ENCODE measurements at places on chromosomes 12 and 14.

DNA sequence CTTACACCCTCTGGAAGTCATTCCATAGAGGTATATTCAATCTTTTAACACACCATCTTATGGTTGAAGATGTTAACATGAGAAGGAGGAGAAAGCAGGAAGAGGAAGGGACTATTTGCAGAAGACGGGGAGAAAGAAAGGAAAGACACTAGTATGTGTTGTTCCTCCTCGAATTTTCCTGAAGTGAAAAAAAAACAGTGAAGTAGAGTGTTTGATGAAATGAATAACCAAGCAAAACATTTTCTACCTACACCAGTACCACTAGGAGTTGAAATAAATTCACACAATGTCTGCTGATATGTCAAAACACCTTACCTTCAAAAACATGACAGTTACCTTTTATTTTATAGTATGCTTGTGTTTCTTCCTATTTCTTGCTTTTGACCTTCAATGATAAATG, 1.4 kb upstream of the CNOT2 start:
- no peak for DNase-seq

DNA sequence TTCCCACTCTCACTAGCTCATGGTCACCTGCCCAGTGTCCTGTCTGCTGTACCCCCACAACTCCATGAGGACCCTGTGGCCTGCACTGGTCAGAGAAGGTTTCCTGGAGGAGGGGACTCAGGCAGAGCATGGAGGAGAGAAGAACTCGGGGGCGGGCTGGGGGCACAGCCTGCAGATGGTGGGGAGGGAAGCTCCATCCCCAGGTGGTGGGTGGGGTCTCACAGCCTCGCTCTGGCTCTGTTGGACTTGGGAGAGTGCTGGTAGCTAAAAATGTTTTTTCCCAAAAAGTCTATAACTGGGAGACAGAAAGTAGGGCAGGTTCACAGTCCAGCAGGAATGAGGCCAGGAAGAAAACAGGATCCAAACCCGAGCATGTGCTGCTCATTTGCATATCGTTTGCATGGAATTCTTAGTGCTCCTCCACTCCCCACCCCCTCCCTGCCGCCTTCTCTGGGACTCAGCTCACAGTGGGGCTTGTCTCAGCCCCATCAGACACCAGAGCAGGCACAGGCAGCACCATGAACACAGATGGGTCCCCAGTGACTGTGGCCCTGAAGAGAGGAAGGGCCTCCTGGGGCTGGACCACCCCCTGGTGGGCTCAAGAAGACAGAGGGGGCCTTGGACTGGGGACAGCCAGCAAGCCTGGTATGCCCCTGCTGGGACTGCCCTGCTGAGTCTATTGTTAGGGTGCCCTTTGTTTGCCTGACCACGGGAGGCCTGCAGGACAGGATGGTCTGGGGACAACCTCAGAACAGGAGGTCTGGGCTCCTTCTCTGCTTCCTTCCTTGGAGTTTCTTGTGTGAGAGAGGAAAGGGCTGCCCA, 67.0 kb upstream of the SFSWAP start:
- no peak for DNase-seq

DNA sequence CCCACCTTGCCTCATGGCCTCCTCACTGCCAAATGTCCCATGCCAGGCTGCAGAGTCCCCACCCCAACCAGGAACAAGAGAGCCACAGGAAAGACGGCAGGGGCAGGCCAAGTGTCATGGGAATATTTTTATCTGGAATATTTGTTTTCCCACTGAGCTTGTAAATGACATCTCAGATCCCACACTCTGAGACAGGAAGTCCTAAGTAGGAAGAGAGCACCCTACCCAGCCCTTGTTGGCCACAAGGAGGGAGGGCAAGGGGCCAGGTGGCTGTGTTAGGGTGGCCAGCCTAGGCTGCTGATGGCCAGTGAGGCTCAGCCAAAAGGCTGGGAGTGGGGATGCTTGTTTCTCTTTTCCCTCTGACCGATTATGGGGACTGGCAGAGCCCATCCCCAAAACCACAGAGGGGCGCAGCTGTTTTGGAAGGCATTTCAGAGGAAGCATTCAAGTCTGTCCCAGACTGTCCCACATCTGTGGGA, 7.7 kb upstream of the MEG3 start:
- no peak for DNase-seq

DNA sequence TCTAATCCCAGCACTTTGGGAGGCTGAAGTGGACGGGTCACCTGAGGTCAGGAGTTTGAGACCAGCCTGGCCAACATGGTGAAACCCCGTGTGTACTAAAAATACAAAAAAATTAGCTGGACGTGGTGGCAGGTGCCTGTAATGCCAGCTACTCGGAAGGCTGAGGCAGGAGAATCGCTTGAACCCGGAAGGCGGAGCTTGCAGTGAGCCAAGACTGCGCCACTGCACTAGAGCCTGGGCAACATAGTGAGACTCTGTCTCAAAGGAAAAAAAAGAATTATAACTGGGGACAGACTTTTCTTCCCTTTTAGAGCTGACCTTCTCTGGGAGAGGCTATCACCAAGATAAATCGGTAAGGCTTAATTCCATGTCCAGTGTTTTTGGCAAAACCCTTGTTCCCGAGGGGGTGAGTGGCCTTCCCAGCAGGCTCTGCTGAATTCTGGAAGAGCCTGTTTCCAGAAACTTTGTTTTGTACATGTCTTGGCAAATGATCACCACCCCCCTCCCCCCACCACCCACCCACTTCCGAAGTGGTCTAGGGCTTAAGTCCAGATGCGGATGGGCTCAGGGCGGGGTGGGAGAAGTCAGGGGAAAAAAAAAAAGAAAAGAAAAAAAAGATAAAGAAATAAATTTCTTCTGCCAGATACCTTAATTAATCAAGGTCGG, 32.3 kb upstream of the DEGS2 start:
- no peak for DNase-seq

- DNase-seq = no peak
Measured at GRCh38 chr12:2999265-2999841, 40.2 kb downstream of the TEAD4 start.

DNA sequence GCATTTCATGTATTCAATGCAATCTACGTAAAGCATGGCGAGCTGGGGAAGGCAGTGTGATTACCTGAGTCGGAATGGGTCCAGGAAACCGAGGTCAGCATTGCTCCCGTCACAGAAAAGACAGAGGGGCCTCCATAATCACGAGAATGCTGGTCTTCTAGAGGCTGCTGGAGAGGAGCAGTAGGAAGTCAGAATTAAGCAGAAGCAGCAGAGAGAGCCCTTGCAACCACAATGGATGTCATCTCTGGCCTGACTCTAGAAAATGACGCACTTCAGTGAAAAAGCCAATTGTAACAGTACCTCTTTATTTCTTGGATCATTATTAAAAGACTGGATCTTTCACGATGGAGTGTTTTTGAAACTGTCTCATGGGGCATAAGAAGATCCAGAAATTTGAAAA, 69.5 kb upstream of the FOXN3 start:
- DNase-seq = no peak

DNA sequence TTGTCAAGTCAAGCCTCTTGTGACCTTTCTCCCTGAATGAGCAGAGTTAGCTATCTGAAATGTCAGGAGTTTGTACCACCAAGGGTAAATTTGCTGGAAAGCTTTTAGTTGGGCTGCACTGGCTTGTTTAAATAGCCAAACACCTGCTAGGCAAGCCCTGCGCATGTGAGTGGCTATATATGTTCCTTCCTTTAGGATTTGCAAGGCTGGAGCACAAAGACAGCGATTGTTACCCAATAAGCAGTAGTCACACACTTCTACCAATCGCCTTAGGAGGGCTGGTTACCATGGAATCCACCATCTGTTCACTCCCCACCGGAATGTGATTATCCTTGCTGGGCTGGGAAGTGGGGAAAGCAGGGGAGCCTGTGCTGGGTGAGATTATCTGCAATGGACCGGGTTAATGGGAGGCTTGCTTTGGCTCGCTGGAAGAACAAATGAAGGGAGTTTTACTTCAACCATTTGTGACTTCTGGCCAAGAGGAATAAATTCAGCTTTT, 102.5 kb downstream of the FGD4 start:
- DNase-seq = peak; percentile 9

GRCh38 chr12:48000878-48001504, 3.3 kb downstream of the COL2A1 start:
- peak; percentile 54 for DNase-seq

DNA sequence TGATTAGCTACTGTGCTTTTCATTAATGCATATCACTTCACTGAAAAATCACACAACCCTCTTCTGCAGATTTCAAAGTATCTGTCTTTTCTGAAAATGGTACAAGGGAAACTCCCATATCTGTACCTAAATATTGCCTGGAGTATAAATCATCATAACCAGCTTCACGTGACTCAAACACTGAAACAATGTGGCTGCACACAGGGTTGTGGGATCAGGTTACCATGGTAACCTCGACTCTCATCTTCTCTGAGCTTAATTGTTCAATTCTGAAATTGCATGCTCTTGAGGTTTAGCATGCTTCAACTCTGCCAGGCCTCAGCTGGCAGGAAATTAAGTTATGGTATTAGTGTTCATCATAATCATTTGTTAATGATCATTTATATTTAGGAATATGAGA, 77.5 kb upstream of the CPSF6 start:
- peak; percentile 6 for DNase-seq

- no peak for DNase-seq
Measured at GRCh38 chr12:4579305-4580102, 17.5 kb downstream of the DYRK4 start.

- DNase-seq = no peak
Measured at GRCh38 chr14:91957876-91958313, 10.4 kb upstream of the FBLN5 start.

DNA sequence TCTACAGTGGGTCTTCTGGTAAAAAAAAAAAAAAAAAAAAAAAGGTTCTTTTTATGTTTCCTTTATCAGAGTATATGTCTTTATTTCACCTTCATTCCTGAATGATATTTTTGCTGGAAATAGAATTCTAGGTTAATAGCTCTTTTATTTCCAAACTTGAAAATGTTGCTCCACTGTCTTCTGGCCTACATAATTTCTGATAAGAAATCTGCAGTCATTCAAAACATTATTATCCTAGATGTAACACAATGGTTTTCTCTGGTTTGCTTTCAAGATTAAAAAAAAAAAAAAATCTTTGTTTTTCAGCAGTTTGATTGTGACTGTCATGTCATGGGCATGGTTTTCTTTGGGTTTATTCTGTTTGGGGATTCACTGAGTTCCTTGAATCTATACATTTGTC, 19.5 kb downstream of the DCP1B start:
- no peak for DNase-seq

- no peak for DNase-seq
Measured at GRCh38 chr14:55625481-55625880, 45.5 kb downstream of the KTN1 start.

- DNase-seq = peak; percentile 52
Measured at GRCh38 chr14:105064721-105065143, 498 bp downstream of the GPR132 start.

DNA sequence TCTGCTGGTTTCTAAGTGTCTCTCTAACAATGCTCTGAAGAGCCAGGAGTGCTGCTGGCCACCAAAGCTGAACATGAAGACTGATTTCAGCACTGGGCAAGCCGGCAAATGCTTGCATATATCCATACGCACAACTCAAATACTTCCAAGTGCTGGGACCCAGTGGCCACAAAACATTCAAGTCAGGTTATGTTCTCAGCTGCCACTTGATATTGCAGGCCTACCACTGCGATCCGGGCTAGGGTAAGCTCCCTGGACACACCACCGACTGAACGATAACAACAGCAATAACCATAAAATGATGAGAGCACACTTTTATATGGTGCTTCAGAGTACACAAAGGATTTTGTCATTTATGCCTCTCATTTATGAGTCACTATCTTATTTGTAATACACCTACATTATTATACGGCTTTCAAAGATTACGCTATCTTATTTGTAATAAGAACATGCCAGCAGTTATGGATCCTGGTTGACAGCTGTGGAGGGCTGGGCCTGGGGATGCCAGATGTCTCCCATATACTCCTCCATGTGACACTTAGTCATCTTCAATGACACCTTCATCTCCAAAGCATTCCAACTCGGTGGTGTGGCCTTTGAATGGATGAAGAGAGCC, 35.5 kb downstream of the CRACR2A start:
- DNase-seq = no peak

GRCh38 chr14:37202265-37202664, 4.5 kb downstream of the MIPOL1 start:
- DNase-seq = peak; percentile 31

- DNase-seq = no peak
Measured at GRCh38 chr14:59117754-59118528, 70.5 kb upstream of the DAAM1 start.

DNA sequence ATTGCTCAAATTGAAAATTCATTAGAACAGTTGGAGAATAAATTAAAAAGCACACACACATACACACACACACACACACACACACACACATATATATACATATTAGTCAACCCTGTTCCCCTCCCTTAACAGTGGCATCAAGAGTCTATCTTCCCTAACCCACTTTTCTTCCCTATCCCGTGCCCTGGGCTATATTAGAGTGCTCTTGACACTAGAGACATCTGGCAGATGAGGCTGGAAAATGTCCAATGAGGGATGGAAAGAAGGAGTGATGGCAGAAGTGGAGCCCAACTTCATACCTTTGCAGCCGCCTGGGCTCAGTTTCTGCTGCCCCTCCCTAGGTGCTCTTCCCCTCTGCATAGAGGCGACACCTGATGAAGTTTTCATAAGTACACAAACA, 172.4 kb upstream of the NUDT4 start:
- no peak for DNase-seq

GRCh38 chr14:56125772-56126636, 7.8 kb downstream of the PELI2 start:
- no peak for DNase-seq

DNA sequence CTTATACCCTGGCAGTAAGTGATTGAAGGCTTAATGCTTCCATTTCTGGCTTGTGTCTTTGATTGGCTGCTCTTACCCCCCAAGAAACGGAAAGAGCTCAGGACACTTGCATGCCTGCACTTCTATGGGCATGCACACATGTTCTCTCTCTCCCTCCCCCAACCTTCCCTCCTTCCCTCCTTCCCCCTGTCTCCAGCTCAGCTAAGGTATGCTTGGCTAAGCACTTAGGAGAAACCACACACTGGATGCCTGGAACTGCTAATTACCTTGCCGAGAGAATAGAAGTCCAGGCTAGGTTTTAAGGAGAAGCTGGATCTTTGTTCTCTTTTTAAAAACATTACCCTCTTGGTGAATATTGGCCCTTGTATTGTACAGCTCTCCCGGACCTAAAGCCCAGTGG, 1072.8 kb upstream of the TMEM132C start:
- DNase-seq = peak; percentile 41
